Body of pancreas (tissue), 4 donors: ENCODE measurements at places on chromosomes 4 and X. TPM values are rescaled to one million over a fixed set of nuclear protein-coding genes. Genes with fewer than 3 reads are reported as not detected.

The DCAF12L2 gene
- total RNA-seq, result not detected

The CXCL11 gene
- total RNA-seq, result not detected

DNA sequence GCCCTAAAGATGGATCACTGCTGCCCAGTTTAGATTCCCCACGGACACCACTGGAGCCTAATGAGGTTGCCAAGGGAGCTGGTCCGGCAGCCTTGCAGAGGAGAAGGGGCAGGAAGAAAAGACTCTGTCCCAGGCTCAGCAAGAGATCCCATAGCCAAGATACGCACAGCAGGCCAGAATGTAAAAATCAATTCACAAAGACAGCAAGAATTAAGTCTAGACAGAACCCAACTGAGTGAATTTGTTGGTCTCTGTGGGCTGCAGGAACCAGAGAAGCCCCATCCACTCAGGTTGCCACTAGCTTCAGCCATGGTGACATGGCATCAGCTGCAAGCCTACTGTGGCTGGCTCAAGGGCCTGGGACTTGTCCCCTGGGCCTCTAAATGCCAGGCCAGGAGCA, 22.9 kb downstream of the TSC22D3 start:
- peaks cover 32% of the 10 kb centered on the region for H3K4me1 ChIP-seq
- peak overlapping the region; percentile 6 for H3K27ac ChIP-seq
- H3K4me3 ChIP-seq, result no peak overlapping the region
- H3K36me3 ChIP-seq, result no peaks in the 10 kb centered on the region
- DNase-seq, result no peak

DNA sequence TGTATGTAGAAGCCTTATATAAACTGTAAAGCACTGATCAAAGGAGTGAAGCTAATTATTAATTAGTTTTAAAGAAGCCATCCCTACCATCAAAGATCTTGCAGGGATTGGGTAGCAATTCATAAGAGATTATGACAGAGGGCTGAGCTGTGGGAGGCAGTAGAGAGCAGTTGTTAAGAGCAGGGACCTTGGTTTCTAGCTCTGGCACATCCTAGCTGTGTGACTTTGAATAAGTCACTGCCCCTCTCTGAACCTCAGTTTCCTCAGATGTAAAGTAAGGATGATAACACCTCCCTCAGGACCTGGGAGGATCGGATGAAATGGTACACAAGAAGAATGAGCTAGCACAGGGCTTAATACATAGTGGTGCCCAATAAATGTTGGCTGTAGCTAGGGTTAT, 45.4 kb downstream of the APLN start:
- H3K27ac ChIP-seq, result no peak overlapping the region
- peaks cover 2% of the 10 kb centered on the region for H3K4me1 ChIP-seq
- DNase-seq, result no peak
- no peaks in the 10 kb centered on the region for H3K36me3 ChIP-seq
- no peaks in the 10 kb centered on the region for H3K27me3 ChIP-seq
- H3K4me3 ChIP-seq, result no peak overlapping the region

GRCh38 chr4:24559889-24560288, 24.5 kb downstream of the DHX15 start:
- no peaks in the 10 kb centered on the region for H3K27me3 ChIP-seq
- H3K4me3 ChIP-seq, result no peak overlapping the region
- no peaks in the 10 kb centered on the region for H3K36me3 ChIP-seq
- H3K4me1 ChIP-seq, result peaks cover 26% of the 10 kb centered on the region

DNA sequence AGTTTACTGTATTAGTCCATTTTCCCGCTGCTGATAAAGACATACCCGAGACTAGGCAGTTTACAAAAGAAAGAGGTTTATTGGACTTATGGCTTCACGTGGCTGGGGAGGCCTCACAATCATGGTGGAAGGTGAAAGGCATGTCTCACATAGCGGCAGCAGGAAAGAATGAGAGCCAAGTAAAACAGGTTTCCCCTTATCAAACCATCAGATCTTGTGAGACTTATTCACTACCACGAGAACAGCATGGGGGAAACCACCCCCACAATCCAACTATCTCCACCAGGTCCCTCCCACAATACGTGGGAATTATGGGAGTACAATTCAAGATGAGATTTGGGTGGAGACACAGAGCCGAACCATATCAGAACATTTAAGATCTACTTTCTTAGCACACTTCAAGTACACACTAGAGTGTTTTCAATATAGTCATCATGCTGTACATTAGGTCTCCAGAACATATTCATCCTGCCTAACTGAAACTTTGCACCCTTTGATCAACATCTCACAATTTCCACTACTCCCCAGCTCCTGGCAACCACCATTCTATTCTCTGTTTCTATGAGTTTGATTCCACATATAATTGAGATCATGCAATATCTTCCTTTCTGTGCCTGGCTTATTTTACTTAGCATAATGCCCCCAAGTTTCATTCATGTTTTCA, 341.0 kb downstream of the ARHGAP24 start:
- H3K36me3 ChIP-seq, result no peaks in the 10 kb centered on the region
- no peak for DNase-seq
- peaks cover 8% of the 10 kb centered on the region for H3K4me1 ChIP-seq
- no peak overlapping the region for H3K27ac ChIP-seq

- DNase-seq, result no peak
- no peak overlapping the region for H3K27ac ChIP-seq
- H3K4me3 ChIP-seq, result no peak overlapping the region
- no peaks in the 10 kb centered on the region for H3K4me1 ChIP-seq
Observed at GRCh38 chr4:119478446-119479179, 150.0 kb downstream of the PDE5A start.

DNA sequence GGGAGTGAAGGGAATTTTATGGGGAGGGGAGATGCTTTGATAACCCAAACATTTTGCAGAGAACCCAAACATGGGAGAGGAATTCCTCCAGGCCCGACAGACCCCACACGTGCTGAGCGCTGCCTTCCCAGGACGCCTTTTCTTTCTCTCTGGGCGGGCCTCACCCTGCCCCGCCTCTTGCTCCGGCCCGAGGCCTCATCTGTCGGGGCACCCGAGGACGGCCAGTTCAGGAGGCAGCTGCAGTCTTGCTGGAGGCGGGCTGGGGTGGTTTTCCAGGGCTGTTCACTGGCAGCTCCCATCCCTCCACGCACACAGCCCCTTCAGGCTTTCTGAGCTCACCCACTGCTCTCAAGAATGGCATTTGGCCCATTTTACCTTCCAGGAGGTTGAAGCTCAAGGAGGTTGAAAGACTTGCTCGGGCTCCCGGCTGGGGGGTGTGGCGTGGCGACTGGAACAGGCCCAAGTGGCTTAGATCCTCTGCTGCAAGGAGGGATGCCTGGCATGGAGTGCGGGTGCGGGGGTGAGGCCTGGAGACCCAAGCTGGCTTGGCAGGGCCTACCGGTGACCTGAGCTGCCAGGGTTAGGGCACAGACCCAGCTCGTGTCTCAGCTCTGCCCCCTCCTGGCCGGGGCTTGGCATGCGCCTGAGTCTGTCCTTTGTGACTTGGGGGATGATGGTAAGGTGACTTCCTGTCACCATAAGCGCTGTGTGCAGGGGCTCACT, 99.2 kb downstream of the PSAPL1 start:
- no peak overlapping the region for H3K27ac ChIP-seq
- H3K27me3 ChIP-seq, result no peaks in the 10 kb centered on the region
- H3K4me3 ChIP-seq, result no peak overlapping the region
- no peaks in the 10 kb centered on the region for H3K36me3 ChIP-seq

DNA sequence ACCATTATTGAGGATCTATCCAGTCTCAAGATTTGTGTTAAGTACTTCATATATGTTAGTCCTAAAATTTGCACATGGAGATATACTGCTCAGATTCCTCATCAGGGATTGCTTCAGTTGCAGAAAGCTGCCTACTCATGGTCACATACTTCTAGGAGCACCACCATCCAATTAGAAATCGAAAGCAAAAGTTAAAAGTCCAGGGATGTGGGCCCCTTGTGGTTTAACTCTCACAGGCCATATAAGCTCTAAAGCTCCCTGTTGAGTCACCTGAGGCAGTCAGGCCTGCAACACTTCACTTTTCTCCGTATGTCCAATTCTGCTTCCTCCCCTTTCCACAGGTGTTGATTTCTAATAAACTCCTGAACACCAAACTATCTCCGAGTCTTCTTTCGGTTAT, 84.2 kb downstream of the CNOT6L start:
- no peak overlapping the region for H3K4me3 ChIP-seq
- H3K36me3 ChIP-seq, result peaks cover under 1% of the 10 kb centered on the region
- DNase-seq, result no peak
- H3K27me3 ChIP-seq, result no peaks in the 10 kb centered on the region
- no peaks in the 10 kb centered on the region for H3K4me1 ChIP-seq

GRCh38 chrX:9566150-9566621, 101.3 kb downstream of the TBL1X start:
- H3K4me1 ChIP-seq, result peaks cover 14% of the 10 kb centered on the region
- no peak overlapping the region for H3K27ac ChIP-seq
- peak; percentile 68 for DNase-seq
- H3K27me3 ChIP-seq, result no peaks in the 10 kb centered on the region

- no peak overlapping the region for H3K4me3 ChIP-seq
- H3K4me1 ChIP-seq, result no peaks in the 10 kb centered on the region
- no peaks in the 10 kb centered on the region for H3K36me3 ChIP-seq
- no peaks in the 10 kb centered on the region for H3K27me3 ChIP-seq
Observed at GRCh38 chr4:33961761-33962160, 2282.6 kb downstream of the ARAP2 start.

DNA sequence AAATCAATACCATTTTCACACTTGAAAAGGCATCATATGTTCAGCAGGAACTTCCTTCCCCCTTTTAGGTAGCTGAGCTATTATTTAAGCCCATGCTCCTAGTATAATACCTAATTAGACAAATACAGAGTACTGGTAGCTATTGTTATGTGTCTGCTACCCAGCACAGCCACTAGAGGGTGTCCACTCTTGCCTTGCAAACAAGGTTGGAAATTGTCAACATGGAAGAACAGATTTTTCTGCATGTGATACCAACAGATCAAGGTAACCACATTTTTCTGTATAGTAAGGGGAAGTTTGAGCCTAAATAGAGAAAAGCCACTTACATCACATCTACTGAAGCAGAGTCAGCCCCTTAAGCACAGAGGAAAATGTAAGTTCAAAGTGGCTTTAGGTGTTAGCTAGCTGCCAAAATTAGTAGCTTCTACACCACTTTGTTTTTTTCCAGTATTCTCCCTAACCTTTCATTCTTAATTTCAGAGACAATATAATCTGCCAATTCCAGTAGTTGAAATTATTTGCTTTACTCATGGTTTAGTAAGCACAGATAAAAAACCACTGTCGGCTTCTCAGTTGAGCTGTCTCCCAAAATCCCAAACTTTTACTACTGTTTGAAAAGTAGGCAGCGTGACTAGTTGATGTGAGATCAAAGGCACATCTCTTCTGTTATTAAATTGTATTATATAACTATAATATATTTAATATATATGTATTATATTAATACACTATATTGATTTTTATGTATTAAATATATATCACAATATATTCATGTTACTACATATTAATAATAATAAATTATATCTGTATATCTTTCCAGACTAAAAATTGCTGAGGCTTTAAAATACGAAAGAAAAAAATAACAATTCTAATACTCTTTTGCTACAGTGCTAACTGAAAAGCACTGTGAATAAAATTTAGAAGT, 38.2 kb downstream of the EDNRA start:
- peak; percentile 71 for DNase-seq
- H3K27me3 ChIP-seq, result no peaks in the 10 kb centered on the region
- no peaks in the 10 kb centered on the region for H3K4me1 ChIP-seq
- no peak overlapping the region for H3K4me3 ChIP-seq

GRCh38 chrX:18543738-18544137, 118.3 kb downstream of the CDKL5 start:
- H3K27ac ChIP-seq, result no peak overlapping the region
- H3K36me3 ChIP-seq, result no peaks in the 10 kb centered on the region
- no peak for DNase-seq
- H3K4me1 ChIP-seq, result no peaks in the 10 kb centered on the region
- H3K27me3 ChIP-seq, result no peaks in the 10 kb centered on the region

GRCh38 chr4:107035819-107036583, at the start of gene DKK2:
DKK2 (minus strand) TSS chr4:107036313; CDS start chr4:107035591, 722 bp downstream.
- H3K27me3 ChIP-seq, result peaks cover 24% of the 10 kb centered on the region
- H3K36me3 ChIP-seq, result no peaks in the 10 kb centered on the region
- no peak for DNase-seq

DNA sequence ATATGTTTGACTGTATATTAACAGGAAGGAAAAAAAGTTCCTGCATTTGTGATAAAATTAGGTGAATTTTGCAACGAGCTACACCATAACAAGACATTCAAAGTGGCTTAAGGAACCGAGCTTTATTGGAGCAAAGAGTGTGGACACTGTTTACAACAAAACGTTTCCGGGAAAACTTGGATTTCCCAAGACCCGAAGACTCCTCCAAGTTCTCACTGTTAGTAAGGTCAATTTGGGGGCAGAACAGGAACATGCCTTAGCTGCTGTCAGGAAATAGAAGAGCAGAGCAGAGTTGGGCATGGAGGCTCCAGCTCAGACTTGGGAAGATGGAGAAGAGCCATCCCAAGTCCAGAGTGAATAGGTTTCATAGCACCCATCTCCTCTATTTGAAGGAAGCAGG, 16.5 kb downstream of the ADH6 start:
- peak; percentile 17 for DNase-seq
- no peak overlapping the region for H3K4me3 ChIP-seq
- no peaks in the 10 kb centered on the region for H3K36me3 ChIP-seq
- H3K27ac ChIP-seq, result no peak overlapping the region
- H3K27me3 ChIP-seq, result no peaks in the 10 kb centered on the region
- no peaks in the 10 kb centered on the region for H3K4me1 ChIP-seq

DNA sequence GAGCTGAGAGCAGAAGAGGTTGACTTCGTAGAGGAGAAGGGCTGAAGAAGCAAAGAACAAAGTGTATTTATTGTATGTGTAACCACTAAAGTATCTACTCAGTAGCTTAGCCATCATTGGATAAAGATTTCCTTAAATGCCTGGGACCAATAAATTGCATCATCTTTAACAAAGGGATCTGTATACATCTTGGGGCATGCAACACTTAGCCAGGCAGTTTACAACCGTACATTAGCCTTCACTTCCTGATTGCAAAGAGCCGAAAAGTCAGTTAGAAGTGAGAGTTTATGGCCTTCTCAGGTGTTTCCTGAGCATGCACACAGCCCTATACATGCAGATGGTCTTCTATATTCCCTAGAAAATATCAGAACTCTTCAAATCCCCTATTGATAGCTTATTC, 68.0 kb upstream of the MAGED1 start:
- H3K27me3 ChIP-seq, result no peaks in the 10 kb centered on the region
- H3K4me3 ChIP-seq, result no peak overlapping the region
- no peak overlapping the region for H3K27ac ChIP-seq
- no peak for DNase-seq
- no peaks in the 10 kb centered on the region for H3K4me1 ChIP-seq

DNA sequence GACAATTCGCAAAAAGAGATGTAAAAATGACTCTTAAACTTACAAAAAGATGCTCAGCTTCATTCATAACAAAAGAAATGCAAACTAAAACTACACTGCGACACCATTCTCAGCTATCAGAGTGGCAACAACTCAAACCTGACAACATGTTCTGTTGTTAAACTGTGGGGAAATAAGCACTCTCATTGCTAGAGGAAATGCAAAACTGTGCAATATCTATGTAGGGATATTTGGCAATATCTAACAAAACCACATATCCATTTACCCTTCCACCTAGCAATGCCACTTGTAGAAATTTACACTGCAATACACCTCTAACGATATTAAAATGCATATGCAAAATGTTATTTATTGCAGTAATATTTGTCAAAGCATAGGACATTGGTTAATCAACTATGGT, 78.3 kb upstream of the EGFL6 start:
- no peak overlapping the region for H3K4me3 ChIP-seq
- H3K4me1 ChIP-seq, result peaks cover 20% of the 10 kb centered on the region
- DNase-seq, result no peak
- no peak overlapping the region for H3K27ac ChIP-seq
- H3K36me3 ChIP-seq, result no peaks in the 10 kb centered on the region
